NCI-H1694 (cell line): ENCODE measurements at places on chromosomes 6 and 20.
A peak's percentile ranks its signal among the peaks of the same experiment; 100 is the strongest.

GRCh38 chr6:84095156-84095555 is 61.6 kb downstream of the MRAP2 start:
- DNase-seq, result no peak

DNA sequence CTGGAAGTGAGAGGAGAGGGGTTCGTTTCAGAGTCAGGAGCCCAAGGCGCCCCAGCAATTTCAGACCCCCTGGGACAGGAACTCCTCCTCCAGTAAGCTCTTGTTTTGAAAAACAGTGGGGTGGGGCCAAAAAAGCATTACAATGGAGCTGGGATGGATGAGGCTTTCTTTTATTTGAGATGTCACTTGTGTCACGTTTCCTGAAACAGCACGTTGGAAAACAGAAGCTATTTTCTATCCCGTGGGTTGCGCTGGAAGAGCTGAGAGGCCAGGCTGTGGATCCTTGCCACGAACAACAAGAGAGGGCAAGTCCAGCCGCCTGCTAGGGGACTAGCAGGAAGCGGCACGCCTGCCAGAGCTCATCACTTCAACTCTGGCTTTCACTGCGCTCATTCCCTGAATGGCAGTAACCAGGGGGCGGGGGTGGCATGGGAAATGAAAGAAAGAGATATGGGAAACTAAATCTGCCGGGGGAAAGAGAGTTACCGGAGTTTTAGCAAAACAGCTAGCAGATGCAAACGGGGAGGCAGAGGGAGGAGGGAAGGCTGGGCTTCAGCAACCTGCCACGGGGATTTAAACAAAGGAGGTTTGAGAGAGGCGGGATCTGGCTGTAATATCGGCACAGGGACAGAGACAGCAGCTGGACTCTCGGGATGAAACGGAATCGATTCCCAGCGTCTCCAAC is 34.6 kb downstream of the GCNT2 start:
- peak; percentile 79 for DNase-seq

DNA sequence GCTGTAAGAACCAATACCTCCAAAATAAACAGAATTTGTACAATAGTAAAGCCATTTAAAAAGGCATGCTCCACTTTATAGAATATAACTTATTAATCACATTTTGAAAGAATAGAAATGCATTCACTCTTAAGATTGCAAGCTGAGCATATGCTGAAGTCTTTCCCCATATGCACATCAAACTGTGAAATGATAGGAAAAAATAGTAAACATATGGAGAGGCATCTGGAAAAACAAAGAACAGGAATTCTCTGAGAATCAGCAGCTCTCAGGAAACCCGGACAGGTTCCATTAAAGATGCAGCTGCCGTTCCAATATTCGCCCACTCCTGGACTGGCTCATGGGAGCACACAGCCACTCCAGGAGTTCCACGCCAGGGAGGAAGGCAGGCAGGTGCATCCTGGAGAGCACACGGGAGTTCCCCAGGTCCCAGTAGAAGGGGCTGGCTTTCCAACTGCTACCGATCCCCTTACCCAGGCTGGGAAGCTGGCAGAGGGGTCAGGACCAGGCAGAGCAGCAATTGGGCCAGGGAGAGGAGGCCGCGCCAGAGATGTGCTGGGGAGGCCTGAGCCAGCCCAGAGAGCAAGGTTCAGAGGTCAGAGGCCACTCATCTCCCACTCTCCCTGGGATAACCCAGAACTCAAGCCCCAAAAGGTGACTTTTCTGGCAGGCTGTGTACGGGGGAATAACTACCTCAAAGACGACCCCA is 111.1 kb downstream of the DLL1 start:
- peak; percentile 51 for DNase-seq

- DNase-seq, result no peak
These were observed 240.9 kb upstream of the BTBD3 start for GRCh38 chr20:11676630-11677287.

DNA sequence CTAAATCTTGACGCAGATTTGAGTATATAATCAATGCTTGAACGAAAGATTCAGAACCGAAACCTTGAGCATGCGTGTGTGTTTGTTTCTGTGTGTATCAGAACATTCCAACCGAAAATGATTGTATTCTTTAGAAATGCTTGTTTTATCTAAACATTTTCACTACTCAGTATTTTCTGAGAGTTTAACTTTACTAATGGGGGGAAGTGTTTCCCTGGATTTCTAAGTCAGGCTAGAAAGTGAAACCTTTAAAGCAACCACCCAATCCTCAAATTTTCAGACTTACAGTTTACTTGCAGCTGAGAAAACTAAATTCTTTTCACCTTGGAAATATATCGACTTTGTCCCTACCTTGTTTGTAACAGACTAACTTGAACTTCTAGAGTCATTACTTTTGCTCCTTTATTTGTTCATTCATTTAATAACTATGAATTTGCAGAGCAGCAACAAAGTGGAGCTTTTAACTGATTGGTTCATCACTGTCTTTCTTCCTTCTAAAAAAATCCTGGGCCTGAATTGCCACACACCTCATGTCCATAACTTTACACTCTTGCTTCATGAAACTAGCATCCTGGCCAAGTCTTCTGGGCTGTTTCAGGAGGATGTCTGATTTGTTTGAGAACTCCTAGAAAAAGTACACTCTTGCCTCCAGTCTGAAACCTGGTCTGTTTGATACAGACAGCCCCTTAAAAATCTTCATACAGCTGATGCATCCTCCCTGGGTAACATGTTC is 77.8 kb upstream of the XRN2 start:
- no peak for DNase-seq

GRCh38 chr6:83176246-83176645 is 16.8 kb downstream of the PGM3 start:
- no peak for DNase-seq

DNA sequence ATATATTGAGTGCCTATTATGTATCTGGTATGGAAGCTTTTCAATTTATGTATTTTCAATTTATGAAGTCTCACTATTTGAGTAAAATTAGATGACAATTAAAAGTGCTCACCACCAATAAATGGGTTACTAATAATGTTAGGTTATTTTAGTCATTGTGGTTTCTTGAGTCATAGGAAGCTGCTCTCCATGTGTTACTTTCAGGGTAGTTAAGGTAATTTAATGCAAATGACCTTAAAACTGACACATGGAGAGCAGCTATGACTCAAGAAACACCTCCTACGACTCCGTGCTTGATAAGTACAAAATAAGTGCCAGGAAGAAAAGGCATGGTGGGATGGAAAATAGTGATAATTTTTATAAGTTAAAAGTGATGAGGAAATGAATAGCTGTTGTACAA is 16.5 kb upstream of the TINAG start:
- DNase-seq, result no peak

DNA sequence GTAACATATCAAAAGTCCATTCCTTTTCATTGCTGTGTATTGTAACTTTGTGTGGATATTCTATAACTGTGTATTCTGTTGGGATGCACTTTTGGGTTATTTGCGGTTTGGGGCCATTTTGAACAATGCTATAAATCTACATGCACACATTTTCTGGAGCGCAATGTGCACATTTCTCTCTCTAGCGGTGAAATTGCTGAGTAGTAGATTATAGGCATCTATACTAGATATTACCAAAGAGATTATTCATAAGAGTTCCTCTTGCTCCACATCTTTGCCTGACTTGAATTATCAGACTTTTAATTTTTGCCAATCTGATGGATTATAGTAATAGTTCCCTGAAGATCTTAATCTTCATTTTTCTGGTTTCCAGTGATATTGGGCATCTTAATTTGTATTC is 18.3 kb upstream of the FRK start:
- no peak for DNase-seq

- DNase-seq, result no peak
These were observed 80.2 kb upstream of the OPRM1 start for GRCh38 chr6:153958860-153959259.

- DNase-seq, result no peak
These were observed 280.5 kb downstream of the CLVS2 start for GRCh38 chr6:123276546-123276980.

GRCh38 chr20:41533537-41534136 is 84.5 kb downstream of the CHD6 start:
- DNase-seq, result no peak

GRCh38 chr6:111417181-111417585 is 65.8 kb downstream of the REV3L start:
- DNase-seq, result peak; percentile 76

DNA sequence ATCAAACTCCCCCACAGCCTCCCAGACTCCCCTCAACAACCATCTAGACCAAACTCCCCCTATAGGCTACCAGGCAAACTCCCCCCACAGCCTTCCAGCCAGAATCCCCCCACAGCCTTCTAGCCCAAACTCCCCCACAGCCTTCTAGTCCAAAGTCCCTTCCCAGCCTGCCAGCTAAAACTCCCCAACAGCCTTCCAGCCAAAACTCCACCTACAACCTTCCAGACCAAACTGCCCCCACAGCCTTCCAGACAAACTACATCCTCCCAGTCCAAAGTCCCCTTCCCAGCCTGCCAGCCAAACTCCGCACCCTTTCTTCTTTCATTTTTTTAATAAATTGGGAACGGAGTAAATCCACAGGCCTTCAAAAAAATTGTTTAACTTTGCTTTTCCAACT is 37.4 kb upstream of the SYNDIG1 start:
- DNase-seq, result no peak

DNA sequence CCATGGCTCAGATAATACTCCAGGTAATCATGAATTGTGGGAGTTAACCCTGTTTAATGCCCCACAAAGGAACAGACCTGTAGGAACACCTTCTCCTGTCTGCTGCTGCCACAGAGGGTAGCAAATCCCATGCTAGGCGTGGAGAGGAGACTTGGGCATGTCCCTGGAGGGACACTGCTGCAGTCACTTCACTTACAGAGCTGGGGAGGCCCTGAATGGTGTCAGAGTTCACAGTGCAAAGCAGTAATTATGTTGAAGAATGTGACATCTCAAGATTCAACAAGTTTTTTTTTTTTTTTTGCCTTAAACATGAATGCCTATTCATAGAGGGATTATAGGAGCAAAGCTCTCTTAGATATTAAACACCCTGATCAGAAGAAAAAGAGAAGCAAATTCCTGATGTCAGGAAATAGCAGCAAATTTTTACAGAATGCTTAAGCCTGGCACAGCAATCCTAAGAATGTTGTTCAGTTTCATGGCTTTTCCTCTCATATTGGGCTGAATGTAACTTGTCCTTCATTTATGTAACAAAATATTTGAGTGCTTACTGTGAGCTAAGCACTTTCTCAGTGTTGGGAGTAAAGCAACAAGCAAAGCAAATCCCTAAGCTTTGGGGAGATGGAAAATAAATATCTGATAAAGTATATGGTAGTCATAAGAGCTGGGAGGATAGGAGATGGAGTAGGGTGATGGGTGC is 45.0 kb downstream of the CARMIL1 start:
- no peak for DNase-seq

- no peak for DNase-seq
These were observed 80.8 kb downstream of the AIG1 start for GRCh38 chr6:143141442-143141841.

GRCh38 chr6:85600713-85601313 is 7.2 kb upstream of the SNX14 start:
- no peak for DNase-seq

GRCh38 chr6:33297406-33297955 is 1.3 kb downstream of the RGL2 start:
- DNase-seq, result no peak

DNA sequence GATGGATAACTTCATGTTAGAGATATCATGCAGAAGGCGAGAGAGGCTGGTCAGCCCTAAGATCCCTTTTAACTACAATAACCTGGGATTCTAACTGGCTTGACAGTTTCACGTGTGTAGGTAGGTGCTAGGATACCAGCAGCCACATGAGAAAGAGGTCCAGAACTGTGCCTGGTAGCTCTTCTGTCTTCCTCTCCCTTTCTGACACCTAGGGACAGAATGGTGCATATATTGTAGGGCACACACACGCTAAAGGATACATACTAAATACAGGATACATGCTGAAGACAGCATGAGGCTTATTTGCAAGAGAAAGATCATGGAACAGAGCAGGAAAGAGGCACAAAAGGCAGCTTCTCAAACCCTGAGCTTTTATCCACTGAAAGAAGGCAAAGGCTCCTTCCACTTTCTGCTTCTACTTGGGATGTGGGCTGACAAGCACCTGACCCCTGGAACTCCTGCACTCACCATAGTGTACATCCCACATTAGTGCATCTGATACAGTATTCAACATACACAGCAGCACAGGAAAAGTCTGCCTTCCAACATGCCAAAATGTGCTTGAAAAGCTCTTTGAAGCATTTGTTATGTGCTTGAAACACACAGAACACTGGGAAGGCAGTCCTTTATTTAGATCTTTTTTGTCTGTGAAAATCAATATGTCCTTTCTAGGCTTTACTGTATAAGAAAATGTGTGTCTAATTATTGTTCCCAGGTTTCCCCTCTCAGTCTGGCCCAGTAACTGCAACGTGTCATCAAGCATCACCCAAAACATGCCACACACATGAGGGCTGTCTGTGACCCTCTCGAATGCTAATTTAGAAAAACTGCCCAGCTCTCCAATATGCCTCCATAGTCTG is 3.2 kb downstream of the SLC22A23 start:
- no peak for DNase-seq

GRCh38 chr6:149974825-149975224 is 11.1 kb downstream of the ULBP1 start:
- no peak for DNase-seq

DNA sequence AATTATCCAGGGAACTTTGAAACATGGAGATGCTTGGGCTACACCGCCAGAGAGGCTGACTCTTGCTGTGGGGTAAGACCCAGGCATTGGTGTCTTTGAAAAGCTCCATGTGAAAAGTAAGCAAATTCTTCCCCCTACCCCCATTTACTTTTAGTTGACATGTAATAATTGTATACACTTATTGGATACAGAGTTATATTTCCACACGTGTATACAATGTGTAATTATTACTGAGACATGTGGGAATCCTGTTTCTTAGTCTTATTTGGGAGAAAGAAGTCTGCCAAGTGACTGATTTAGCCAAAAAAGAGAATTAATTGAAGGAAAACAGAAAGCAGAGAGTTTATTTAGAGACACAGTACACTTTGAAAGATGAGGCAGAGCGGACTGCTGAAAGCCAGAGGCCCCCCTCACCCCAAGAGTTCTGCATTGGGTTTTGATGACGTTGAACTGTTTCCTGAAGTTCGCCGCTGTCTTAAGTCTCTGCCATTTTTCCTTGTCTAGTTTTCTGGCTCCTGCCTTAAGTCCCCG is 193.8 kb downstream of the PACRG start:
- DNase-seq, result no peak

GRCh38 chr6:56816370-56816769 is 138.5 kb upstream of the BEND6 start:
- no peak for DNase-seq

DNA sequence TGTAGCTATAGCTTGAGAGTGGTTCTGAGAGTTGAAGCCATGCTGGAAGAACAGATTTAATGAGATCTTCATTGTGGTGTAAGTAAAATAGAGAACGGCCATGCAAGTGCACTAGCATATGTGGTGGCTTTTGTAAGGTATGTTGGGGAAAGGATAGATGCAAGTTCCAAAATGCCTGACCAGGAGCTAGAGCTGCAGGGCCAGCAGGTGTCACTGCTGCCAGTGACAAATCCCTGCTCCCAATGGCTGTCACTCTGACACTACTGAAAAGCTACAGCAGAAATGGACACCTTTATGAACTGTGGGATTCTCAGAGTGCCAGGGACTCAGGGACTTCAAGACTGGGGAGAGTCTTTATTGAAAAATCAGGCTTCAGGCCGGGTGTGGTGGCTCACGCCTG is 23.1 kb upstream of the VIP start:
- no peak for DNase-seq
